ENCODE measurements at places on chromosomes 12 and 14.

DNA sequence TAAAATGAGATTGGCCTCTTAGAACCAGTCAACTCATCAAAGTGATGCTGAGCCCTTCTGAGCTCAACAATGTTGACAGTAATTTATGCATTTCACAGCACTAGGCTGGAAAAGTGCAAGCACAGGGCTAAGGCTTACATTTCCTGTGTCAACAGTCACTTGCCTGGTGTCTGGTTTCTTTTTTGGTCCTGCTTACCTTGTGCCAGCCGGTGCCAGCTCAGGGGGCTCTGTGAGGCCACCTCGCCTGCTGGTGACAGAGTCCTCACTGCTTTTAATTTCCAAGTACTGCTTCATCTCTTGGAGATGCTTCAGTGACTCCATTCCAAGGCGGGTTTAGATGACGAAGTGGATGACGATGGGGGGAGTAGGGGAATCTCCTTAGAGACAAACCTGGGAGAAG lies 53.1 kb upstream of the KCNA1 start:
- DNase-seq, result no peak

GRCh38 chr14:72906316-72906715 lies 12.4 kb upstream of the DPF3 start:
- DNase-seq, result no peak

GRCh38 chr14:30572771-30573170 lies 13.8 kb downstream of the G2E3 start:
- DNase-seq, result no peak

GRCh38 chr12:139585-139984 lies 73.0 kb downstream of the IQSEC3 start:
- no peak for DNase-seq

- DNase-seq, result no peak
These were observed 5.7 kb upstream of the CCND2 start for GRCh38 chr12:4267704-4268328.

DNA sequence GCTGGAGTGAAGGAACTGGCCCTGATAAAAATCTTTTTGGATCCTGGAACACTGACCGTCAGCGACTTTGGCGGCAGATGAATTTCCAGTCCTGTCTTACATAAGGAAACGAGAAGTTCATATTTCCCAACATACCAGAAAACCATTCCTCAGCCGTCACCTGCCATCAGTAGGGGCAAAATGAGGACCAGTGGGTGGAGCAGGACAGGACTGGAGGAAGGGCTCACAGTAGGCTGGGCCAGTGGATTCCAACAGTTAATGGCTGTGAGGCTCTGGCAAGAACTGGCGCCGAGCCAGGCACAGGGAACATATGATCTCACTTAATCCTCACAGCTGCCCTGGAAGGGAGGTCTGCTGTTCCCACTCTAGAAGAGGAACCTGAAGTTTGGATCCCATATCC lies 67.2 kb upstream of the FAM181A start:
- DNase-seq, result no peak

GRCh38 chr12:124172636-124173035 lies 122.3 kb upstream of the RFLNA start:
- no peak for DNase-seq

DNA sequence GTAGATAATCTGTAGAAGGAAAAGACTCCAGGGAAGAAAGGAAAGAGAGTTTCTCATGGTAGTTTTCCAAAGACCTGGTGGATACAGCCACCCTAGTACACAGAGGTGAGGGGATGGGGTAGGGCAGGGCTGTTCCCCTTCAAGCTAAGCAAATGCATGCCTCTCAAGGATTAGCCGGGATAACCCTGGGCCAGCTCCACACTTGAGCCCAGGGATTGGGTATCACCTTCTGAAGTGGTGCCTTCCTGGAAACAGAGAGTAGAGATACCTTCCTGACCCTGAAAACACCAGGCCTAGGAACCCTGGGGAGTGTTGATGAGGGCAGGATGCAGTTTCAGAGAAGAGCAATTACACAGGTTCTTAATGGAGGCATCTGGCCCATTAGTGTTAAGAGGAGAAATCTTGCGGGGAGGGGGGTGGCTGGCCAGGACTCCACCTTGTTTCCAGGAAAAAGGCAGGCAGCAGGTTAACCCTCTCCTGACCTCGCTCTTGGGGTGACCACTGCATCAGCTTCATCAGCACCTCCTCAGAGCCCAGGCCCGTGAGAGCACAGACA lies 106.9 kb upstream of the TMEM233 start:
- DNase-seq, result no peak

Measured in CD8-positive, alpha-beta memory T cell (primary cell).